T-cell (primary cell): ENCODE measurements at places on chromosomes 1 and 21. TPM values are rescaled to one million over a fixed set of nuclear protein-coding genes. Genes with fewer than 3 reads are reported as not detected.

MX2 gene
- 77.7 TPM for total RNA-seq

DNA sequence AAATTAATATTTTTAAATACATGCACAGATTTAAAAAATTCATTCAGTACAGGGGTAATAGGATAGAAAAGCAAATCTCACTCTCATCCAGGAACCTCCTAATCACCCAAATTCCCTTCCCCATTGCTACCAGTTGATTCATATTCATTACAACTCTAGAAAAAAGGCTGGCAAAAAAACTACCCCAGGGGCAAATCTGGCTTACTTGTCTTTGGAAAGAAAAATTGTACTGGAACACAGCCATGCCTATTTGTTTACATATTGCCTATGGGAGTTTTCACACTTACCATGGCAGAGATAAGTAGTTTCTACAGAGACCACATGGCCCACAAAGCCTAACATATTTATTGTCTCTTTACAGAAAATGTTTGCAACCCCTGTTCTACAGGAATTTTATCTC, 8.9 kb upstream of the RBM34 start:
- DNase-seq: no peak

LTN1 gene
- 24.9 TPM for total RNA-seq

ELOA gene
- 31.3 TPM for total RNA-seq

- peak; percentile 31 for DNase-seq
Measured at GRCh38 chr1:4585216-4585615, 69.2 kb upstream of the AJAP1 start.

DNA sequence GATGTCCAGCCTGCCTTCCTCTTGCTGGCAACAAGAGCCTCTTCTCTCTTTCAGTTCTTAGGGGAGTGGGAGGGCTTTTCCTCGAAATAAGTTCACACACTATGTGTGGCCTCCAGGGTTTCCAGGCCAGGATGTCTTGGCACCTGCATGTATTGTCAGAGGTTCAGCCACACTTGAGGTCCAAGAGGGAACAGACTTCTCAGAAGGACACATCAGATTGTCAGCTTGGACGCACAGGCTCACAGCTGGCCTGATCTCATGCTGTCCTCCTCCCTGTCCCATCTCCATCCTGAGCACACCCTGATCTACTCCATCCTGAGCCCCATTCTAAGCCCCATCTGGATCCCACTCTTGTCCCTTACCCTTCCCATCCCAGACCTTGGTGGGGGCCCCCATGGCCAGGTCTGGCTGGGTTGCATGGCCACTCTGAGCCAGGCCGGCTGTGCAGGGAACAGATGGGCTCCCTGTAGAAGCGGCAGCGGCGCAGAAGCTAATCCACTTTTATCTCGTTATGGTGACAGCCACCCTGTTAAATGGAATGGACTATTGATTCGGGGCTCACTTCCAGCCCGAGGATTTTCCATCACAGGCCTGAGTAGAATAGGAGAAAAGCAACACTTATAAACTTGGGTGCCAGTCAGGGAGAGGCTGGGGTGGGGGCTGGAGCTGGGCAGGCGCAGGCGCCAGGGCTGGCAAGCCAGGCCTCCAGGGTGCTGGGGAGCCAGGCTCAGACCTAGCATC, 85.1 kb upstream of the CSF3R start:
- DNase-seq: no peak

ZMPSTE24 gene
- total RNA-seq: 15.2 TPM

DNA sequence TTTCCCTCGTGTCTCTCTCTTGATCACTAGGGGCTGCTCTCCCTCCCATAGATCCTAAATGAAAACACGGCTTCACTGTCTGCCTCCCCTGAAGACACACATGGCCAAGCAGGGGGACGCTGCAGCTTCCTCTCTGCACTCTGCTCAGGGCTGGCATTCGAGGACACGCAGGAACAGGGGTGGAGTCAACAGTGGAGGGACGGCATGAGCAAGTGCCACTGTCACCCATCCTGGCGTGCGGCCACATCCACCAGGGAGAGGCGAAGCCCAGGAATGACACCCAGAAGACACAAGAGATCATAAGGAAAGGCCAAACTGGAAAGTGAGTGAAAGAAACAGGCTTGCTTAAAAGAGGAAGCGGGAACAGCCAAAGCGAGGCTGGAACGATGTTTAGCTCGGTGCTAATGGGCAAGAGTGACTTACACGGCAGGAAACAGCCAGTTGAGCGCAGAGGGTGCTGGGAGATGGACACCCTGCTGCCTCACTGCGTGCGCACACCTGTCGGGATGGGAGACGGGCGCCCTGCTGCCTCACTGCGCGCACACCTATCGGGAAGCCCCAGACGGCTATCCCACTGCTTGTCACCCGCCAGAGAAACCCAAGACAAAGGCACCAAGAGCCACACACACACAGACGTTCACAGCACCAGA, 13.6 kb upstream of the C1QTNF12 start:
- no peak for DNase-seq

DNA sequence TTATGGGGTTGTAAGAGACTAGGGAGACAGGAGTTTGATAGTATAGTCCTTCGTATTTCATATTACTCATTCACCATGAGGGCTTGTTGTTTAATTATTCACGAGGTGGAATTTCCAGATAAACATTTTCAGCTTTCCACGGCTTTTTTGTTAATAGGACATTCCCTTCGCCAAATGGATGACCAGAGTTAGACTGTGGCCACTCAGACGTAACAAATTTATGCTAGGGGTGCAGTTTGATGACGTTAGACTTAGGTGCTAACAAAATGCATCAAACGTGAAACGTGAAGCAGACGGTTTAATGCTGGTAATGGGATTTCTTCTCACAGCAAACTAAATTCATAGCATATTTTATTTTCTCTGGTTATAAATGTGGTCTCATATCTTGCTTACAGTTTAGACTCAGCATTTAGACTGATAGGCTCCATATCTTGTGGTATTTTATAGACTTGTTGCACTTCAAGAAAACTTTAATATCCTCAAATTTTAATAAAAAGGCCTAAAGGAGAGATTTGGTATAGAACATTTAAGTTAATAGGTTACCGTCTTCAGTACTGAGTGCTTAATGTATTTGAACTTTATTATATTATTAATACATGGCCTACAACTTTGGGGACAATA, 2.3 kb downstream of the DHX9 start:
- DNase-seq: no peak

NHLH1 gene
- total RNA-seq: not detected

DNA sequence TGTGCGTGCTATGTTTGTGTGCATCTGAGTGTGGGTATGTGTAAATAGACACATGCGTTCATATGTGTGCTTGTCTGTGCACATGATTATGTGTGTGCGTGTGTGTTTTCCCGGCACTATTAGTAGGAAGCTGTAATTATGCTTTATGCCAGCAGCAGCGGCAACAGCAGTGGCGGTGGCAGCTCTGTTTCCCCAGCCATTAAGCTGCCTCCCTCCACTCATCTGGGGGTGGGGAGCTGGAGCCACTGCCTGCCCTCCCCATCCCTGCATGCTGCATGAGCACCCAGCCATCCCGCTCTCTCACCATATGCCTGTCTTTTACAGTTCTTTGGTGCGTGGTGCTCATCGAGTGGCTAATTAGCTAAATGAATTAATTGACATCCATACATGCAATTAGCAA, 30.5 kb upstream of the ACOT11 start:
- DNase-seq: no peak

PGM1 gene
- 15.5 TPM for total RNA-seq

- no peak for DNase-seq
Measured at GRCh38 chr1:79762461-79762860, 755.9 kb upstream of the ADGRL4 start.

GRCh38 chr1:201468501-201468843, 516 bp downstream of the PHLDA3 start:
- no peak for DNase-seq

GRCh38 chr1:207951652-207952051, 40.7 kb upstream of the CD34 start:
- no peak for DNase-seq

- DNase-seq: no peak
Measured at GRCh38 chr1:93705892-93706500, 24.4 kb upstream of the BCAR3 start.

DNA sequence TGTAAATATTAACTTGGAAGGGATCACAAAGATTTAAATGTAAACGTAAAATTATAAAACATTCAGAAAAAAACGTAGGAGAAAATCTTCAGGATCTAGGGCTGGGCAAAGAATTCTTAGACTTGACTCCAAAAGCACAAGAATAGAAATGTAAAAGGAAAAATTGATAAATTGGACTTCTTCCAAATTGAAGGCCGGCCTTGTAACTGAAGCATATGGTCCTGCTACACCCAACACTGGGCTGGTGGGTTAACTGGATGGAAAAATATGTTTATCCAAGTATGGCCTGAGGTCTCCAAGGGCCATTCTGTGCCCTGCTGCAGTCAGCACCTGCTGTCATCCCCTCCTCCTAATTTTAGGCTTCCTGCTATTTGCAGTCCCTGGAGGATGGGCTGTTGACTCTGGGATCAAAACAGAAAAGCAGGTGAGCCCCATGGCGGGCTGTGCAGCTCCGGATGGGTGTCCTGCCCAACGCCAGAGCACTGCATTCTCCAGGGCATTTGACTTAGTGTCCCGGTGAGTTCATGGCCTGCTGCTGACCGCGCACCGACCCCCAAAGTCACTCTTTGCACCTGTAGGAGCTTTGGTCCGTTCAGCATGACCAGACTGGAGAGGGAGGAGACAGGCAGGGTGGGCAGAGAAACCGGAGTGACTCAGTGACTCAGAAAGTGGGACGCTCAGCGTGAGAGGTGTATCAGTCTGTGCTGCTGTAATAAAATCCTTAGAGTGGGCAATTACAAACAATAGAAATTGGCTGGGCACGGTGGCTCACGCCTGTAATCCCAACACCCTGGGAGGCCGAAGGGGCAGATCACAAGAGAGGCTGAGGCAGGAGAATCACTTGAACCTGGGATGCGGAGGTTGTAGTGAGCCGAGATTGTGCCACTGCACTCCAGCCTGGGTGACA, 6.1 kb upstream of the AIRE start:
- no peak for DNase-seq

FCRLA gene
- 0.68 TPM for total RNA-seq

HMGN2 gene
- 310 TPM for total RNA-seq

- DNase-seq: no peak
Measured at GRCh38 chr1:43902058-43902831, 31.4 kb upstream of the ARTN start.

COA6 gene
- 21.8 TPM for total RNA-seq

ITGB2 gene
- total RNA-seq: 498 TPM

OPTC gene
- total RNA-seq: not detected

TFF1 gene
- total RNA-seq: 1.2 TPM

DNA sequence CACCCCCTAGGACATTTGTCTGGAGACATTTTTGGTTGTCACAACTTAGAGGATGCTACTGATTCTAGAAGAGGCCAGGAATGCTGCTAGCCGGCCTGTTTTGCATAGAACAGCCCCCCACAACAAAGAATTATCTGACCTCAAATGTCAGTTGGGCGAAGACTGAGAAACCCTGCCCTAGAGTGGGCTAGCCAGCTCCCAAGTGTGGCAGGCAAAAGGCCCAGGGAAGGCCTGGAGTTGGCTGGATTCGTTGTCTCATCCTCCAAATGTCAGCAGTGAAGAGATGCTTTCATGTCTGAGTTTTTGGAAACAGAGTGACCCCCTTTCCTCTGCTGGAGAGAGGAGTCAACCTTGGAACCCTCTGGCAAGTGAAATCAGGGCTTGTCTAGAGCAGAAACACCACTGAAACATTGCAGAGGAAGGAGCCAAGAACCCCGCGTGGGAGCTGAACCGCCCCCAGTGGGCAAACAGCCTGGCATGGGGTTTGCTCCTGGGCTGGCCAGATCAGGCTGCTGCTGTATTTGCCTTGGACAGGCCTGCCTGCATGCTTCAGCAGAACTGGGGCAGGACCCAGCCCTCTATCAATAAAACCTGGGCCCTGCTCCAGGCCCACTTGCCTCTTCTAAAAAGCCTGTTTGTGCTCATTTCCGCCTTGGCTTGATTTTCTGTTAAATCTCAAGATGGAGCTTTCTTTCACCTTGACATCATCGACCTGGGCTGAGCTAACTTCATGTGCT, 32.9 kb downstream of the RASSF5 start:
- no peak for DNase-seq

- no peak for DNase-seq
Measured at GRCh38 chr1:172637522-172637921, 21.4 kb upstream of the FASLG start.

DNA sequence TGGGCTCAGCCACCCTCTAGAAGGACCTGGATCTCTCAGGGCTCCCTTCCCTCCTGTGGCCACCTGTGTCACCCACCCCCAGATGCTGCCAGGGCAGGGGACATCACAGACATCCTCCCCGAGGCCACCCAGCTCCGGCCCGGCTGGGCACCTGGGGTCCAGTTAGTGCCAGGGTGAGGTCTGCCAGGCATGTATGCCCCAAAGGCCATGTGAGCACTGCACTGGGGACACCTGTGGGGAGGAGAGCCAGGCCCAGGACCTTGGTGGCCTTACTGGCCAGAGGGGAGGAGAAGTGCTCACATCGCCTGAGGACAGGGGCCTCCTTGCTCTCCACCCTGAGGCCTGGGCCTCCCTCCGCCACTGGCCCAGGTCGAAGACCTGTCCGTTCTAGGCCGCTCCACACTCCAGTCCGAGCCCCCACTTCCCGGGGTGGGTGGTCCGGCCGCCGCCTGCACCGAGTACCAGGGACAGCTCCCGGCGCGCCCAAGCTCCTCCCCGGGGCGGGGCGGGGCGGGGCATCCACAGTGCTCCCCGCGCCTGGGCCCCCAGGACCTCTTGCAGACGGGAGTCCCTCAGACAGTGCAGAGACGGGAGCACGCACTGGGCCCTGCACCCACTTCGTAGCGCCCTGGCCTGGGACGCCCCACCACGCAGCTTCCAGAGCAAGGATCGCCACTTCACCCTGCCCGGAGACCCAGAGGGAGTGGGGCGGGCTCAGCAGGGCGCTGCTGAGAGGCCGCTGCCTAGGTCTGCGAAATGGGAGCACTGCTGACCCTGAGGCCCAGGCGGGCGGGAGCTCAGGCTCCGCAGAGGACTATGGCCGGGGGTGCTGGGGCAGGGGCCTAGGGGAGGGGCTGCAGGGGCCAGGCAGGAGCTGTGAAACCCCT, 34.3 kb upstream of the CCDC27 start:
- no peak for DNase-seq

- DNase-seq: no peak
Measured at GRCh38 chr1:83994111-83994510, 4.8 kb downstream of the TTLL7 start.

DNA sequence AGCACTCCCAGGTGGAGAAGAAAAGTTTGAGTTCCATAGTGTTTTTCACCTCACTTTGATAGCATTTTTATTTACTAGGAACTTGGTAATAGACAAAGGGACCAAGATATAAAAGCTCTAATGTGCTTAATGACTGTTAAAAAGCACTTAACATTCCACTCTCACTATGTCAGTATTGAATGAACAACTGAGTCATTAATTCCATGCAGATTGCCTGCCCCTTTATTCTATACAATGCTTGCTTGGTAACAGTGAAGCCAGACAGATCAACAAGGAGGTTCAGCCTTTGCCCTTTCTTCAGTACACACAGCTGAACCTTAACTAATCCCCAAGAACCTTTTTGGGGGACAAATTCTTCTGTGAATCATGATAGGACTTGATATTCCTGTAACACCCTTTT, 425.5 kb downstream of the NUF2 start:
- DNase-seq: no peak

FMO5 gene
- 1.4 TPM for total RNA-seq

PEX14 gene
- 24.5 TPM for total RNA-seq

- DNase-seq: no peak
Measured at GRCh38 chr1:57471995-57472394, 48.1 kb upstream of the DAB1 start.

C1QC gene
- total RNA-seq: 0.96 TPM

FMO2 gene
- 0.38 TPM for total RNA-seq
